ENCODE measurements at places on chromosomes 12 and 14.
A peak's percentile ranks its signal among the peaks of the same experiment; 100 is the strongest.

- DNase-seq: no peak
Observed at GRCh38 chr14:32559048-32559447, 229.9 kb downstream of the AKAP6 start.

DNA sequence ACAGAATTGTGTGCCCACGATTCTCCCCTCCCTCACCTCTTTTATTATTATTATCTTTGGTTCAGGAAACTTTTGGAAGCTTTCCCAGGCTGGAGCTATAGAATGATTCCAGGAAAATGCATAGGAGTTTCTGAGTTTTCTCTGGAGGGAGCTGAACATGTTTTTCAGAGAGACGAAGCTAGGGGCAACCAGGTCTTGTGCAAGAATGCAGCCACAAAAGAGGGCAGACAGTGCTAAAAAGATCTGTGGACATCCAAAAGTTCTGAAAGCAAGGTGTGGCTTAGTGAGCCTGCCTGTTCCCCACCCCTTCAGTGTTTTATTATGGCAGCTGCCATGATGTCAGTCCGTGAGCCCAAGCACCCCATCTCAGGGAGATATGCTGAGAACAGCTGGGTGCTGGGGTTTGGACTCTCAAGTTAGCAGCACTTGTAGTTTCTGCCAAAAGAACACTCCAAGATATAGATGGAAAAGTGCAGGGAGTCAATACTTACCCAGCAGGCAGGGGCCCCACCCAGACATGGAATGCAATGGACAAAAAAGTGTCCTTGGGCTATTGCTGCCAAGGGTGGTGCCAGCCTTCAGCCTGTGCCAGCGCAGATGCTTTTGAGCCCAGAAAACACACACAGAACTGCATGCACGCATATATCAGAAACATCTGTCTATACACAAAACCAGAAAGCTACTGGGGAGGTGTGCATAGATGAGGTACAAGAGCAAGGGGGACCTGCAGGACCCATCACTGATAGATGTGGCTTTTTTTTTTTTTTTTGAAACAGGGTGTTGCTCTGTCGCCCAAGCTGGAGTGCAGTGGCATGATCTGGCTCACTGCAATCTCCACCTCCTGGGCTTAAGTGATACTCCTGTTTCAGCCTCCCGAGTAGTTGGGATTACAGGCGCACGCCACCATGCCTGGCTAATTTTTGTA is 17.0 kb upstream of the IRF2BPL start:
- no peak for DNase-seq

DNA sequence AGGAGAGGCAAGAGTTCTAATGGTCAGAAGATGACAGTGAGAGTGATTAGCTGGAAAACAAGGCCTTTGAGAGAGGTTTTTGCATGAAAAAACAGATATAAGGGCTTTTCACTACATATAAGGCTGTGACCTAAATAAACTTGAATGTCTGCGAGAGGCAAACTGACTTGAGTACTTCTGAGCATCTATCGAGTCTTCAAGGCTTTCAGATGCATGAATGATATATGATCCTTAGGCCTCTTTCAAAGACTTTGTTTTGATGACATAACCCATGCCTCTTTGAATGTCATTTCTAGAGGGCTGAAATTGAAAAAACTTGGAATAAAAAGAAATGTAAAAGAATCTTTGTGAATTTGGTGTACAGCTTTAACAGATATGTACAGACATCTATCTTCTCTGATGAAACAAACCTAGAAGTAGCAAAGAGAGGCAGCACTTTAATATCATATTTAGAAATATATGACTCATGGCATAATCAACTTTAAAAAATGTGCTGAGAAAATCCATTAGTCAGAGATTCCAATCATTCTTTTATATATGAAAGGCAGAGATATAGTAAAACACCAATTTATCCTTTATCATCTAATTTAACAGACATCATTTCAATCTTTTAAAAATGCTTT is 72.6 kb downstream of the PPM1H start:
- DNase-seq: no peak

- DNase-seq: no peak
Observed at GRCh38 chr12:109521831-109522230, 44.4 kb downstream of the UBE3B start.

- no peak for DNase-seq
Observed at GRCh38 chr12:5921966-5922899, 22.8 kb downstream of the ANO2 start.

GRCh38 chr14:100688051-100688450 is 38.6 kb upstream of the DLK1 start:
- no peak for DNase-seq

- DNase-seq: no peak
Observed at GRCh38 chr14:58133739-58134138, 18.3 kb downstream of the ARMH4 start.

GRCh38 chr14:103872481-103873113 is 25.2 kb upstream of the PPP1R13B start:
- DNase-seq: no peak

DNA sequence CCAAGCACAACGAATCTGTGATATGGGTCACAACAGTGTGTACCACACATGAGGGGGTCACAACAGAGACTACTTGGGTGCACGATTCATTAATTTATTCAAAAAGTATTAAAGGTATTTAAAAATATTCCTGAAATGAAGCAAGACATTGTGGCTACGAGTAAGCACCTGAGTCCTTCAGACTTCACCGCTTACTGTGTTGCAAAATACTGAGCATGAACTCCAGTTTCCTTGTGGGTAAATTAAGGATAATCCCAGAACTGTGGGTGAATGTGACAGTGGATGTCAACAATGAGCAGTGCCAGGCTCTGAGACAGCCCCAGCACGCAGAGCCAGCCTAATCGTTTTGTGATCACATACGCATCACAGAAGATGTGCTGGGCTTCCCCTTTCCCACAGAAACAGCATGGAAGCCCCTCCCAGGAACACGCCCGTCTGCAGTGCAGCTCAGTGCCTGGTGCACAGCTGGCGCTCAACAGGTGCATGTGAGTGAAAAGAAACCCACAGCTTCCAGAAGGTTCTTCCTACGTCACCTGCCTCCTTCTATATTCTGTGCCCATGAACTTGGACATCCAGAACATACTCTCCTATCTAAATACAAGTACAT is 29.1 kb downstream of the CDC42BPB start:
- no peak for DNase-seq

GRCh38 chr14:101193106-101193844 is 289.8 kb upstream of the RTL1 start:
- no peak for DNase-seq

- DNase-seq: no peak
Observed at GRCh38 chr12:25051656-25052195, 102.8 kb upstream of the BCAT1 start.

- DNase-seq: no peak
Observed at GRCh38 chr12:131808744-131809371, 19.3 kb upstream of the MMP17 start.

GRCh38 chr12:119695034-119695433 is 27.1 kb downstream of the PRKAB1 start:
- DNase-seq: no peak

DNA sequence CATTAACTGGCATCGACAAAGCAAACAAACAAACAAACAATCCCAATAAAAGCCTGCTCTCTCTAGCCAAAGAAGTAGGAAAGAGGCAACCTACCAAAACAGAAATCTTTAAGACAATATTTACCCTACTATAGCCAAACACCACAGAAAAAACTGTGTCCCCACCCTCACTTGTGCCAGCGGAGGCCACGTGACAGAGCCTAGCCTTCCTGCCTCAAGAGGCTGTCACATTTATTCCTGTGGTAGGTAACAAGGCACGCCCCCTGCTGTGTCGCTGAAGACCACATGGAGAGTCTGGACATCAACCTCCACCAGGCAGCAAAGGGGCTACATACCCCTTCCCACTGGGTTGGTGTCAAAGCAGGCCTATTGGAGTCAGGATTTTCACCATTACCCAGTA is 148.1 kb downstream of the LMNTD1 start:
- no peak for DNase-seq

- no peak for DNase-seq
Observed at GRCh38 chr12:117468016-117468415, 106.6 kb upstream of the NOS1 start.

DNA sequence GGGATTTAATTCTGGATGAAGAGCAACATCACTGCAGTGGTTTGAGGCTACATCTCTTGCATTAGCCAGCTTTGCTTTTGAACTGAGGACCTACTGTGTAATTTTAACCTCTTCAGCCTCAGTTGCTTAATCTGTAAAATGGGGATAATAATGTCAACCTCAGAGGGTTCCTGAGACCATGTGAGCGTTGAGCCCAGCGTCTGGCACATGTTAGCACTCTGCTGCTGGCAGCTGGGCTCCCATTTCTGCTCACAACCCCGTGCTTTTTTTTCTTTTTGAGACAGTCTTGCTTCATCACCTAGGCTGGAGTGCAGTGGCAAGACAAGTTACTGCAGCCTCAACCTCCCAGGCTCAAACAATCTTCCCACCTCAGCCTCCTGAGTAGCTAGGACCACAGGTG is 31.6 kb downstream of the TESC start:
- no peak for DNase-seq

GRCh38 chr12:62934799-62935674 is at the start of gene PPM1H:
Gene PPM1H (minus strand): TSS chr12:62935150. CDS start chr12:62934736, 414 bp downstream.
- peak; percentile 65 for DNase-seq

DNA sequence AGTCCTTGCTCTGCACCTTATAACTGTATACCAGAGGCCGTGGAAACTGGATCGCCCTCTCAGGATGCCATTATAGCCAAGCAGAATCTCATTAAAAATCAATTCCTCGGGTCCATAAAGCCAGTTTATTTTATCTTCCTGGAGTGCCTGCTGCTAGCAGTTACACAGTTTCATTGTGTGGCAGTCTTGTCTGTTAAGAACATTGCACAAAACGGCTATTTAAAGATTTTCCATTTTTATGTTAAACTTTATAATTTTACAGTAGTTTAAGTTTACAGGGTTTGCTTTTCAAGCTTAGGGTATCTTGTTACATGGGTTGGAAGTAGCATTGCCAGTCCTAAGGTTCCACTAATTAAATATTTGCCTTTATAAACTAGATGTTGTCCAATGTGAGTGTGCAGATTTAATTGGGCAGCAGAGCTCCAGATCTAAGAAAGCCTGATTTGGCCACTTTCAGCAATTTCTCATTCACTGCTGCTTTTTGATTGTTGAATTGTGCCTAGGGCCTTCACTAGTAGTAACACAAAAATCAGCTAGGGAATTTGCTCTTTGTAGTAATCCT is 17.0 kb downstream of the TMEM30B start:
- no peak for DNase-seq

DNA sequence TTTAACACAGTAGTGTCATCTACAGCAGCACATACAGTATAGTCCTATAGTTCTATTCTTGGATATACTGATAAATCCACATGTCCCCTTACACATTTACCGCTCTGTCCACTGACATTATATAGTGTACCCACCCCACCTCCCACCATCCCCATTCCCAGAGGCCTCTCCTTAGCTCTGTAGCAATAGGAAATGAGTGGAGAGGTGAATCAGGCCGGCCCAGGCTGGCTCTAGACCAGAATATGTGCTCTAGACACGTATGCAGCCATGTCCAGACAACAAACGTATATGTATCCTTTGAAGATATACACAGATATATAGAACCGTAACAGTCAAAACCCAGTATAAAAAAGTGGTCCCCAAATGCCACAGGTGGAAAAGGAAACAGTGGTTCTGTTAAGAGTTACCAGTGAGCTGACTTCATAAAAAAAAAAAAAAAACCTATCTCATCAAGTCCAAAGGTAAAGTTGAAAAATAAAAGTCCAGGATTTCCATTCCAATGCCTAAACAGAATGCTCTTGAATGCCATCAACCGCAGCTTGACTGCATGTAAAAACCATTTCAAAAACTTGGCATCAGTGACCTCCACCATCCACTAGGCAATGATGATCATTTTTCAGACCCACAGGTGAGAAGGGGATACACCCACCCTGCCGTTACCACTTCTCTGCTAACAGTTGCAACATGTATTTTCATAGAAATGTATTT is 16.7 kb downstream of the EGLN3 start:
- DNase-seq: no peak

DNA sequence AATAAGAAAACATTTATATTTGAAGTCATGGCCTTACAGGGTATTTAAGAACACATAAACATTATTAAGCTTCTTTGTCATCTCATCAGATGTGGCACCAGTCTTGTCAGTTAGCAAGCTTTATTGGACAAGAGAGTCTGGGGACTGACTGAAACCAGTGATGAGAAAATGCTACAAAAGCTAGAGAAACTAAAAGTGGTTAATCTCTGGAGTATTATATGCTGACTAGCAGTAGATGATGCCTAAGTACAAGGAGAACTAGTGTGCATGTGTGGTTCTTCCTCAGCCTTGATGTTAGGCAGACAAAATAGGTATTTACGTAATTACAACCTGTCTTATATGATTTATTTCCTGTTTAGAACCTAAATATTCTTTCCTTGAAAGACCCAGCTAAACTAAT is 176.5 kb downstream of the CPNE8 start:
- DNase-seq: no peak

- DNase-seq: no peak
Observed at GRCh38 chr12:79689061-79689476, 1.7 kb downstream of the PAWR start.

- DNase-seq: no peak
Observed at GRCh38 chr12:40117818-40118217, 11.9 kb upstream of the SLC2A13 start.

Data from substantia nigra (tissue), 51 donors.